ENCODE measurements at places on chromosomes 16 and 17.

GRCh38 chr16:57039148-57039812 lies 49.9 kb downstream of the NLRC5 start:
- no peak for DNase-seq

- DNase-seq: no peak
Observed at GRCh38 chr16:86019446-86020047, 120.6 kb downstream of the IRF8 start.

- no peak for DNase-seq
Observed at GRCh38 chr17:32746698-32747097, 130.2 kb downstream of the MYO1D start.

GRCh38 chr17:55521186-55521585 lies 9.9 kb upstream of the SMIM36 start:
- no peak for DNase-seq

- DNase-seq: no peak
Observed at GRCh38 chr17:61908292-61909037, 19.3 kb downstream of the INTS2 start.

DNA sequence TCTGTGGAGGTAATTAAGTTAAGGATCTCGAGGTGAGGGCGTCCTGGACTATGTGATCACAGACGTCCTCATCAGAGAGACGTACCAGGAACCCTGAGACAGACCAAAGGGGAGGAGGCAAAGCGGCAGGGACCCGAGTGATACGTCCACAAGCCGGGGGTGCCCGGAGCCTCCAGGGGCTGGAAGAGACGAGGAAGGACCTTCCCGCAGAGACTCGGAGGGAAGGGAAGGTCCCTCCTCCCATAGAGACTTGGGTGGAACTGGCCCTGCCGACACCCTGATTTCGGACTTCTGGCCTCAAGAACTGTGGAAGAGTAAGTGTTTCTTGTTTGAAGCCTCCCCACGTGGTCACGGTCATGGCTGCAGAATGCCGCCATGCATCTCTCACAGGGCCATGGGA lies 30.8 kb downstream of the LMF1 start:
- no peak for DNase-seq

DNA sequence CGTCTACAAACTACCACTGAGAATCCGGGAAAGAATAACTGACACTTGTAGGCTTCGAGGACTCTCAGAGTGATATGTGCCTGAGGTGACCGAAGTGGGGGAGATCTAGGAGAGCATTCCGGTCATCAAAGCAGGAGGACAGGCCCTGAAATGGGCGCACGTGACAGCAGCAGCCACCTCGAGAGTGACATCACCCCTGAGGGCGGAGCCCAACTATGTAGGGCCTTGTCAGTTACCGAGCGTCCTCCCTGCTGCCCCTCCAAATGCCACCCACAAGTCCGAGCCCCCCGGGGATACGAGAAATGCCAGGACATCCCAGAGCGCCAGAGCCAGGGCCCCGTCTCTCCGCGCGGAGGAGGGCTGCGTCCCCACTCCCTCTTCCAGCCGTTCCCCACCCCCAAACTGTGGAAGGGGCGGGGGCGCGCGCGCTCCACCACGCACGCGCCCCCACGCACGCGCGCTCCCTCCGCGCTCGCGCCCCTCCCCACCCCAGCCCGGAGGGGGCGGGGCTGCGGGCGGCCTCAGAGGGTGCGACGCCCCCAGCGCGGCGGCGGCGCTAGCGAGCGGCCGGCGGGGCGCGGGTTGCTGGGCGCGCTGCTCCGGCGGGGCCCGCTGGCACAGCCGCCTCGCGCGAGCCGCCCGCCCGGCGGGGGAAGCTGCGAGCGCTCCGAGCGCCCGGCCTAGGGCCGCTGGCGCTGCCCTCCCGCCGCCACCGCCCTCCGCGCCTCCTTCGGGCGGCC lies at the start of gene TANC2:
TANC2 (plus strand) TSS at position 550 of the 740 bp plus-strand sequence. CDS start 43,325 bp downstream, outside the sequence.
- DNase-seq: peak; percentile 73

GRCh38 chr17:80701730-80702129 lies 157.1 kb downstream of the RPTOR start:
- DNase-seq: no peak

DNA sequence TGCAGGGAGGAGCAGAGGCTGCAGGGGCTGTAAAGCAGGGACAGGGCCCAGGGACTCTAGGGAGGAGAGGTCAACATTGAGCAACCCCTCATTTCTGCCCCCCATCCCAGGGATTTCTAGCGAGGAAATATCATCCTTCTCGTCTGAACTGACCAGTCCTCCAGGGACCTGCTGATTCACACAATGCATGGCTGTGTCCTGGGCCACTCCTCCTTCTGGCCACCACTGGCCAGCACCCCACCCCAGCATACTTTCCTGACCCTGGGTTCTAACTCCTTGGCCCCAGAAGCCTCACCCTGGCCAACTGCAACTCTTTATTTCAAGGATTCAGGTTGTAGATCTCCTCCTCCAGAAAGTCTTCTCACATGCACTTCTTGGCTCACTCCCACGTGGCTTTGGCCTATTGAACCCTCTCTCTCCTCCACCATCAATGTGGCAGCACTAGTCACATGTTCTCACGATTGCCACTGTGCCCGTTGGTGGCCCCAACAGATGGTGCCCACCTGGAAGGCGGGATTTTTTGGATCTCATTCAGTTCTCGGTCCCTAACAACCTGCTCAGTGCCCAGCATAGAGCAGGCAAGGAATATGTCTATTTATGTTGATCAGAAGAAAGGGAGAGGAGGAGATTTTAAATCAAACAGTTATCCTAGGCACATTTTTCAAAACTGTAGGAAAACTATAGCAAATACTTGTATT lies 41.5 kb downstream of the CUEDC1 start:
- DNase-seq: no peak

DNA sequence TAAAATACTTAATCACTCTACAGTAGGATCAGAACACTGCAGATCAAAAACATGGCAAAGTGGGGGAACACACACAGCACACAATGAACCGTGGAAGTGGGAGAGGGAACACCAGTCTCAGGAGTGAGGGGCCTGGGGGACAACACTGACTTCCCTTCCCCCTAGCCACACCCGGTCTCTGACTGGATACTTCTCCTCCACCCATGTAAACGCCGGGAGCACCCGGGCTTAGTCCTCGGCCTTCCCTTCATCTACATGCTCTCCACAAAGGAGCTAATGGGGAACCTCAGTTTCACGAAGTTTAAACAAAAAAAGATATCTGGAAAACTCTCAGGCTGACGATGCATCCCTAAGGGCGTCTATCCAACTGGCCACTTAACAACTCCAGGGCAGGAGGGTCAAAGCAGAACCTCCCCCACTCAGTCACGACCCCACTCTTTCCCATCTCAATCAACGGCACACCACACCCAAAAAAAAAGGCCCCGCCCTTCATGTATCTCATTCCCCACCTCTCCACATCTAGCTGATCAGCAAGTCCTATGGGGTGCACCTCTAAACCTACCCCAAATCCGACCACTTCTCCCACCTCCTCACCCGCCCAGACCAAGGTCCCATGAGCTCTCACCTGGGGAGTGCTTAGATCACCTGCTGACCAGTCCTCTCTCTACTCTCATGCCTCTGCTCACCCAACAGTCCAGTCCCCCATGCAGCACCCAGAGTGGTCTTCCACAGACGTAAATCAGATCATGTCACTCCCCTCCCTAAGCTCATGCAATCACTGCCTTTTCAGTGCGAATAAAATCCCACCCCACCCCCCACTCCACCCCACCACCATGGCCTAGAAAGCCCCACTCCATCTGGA lies 7.4 kb downstream of the ZDHHC7 start:
- DNase-seq: no peak

DNA sequence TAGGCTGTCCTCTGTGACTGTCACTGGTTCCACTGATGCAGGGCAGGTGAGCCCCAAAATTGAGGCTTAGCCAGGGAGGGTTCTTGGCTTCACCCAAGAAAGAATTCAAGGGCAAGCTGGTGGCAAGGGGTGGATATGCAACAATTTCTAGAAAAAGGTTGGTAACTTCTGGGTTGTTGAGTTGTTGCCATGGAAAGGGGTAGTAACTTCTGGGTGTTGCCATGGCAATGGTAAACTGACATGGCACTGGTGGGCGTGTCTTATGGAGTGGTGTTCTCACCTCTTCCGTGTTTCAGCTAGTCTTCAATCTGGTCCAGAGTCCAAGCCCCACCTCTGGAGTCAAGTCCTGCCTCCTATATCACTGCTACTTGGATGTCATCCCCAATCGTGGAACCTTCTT lies 9.5 kb upstream of the GUCY2D start:
- no peak for DNase-seq
